ENCODE measurements at places on chromosomes 3 and 15.

DNA sequence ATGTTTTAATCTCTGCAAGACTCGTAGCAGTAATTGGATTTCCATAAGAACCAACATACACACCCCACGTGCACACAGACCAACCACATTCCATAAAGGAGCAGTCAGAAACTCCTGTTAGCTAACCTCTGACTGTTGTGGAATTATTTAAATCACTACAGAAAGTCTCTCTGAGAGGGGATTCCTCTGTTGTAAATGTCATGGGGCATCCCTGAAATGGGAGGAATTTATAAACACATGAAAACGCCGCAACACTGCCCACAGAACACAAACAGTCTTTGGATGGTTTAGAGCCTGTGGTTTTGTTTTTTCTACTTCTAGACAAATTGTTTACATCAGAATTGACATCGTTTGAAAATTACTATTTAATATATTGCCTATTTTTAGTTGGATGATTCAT is 740.1 kb upstream of the GRM7 start:
- DNase-seq = no peak

- no peak for DNase-seq
Measured at GRCh38 chr3:192857260-192857661, 60.4 kb downstream of the MB21D2 start.

- no peak for DNase-seq
Measured at GRCh38 chr15:35693286-35693685, 147.3 kb upstream of the DPH6 start.

GRCh38 chr15:33994005-33994615 is 25.8 kb downstream of the CHRM5 start:
- DNase-seq = no peak

DNA sequence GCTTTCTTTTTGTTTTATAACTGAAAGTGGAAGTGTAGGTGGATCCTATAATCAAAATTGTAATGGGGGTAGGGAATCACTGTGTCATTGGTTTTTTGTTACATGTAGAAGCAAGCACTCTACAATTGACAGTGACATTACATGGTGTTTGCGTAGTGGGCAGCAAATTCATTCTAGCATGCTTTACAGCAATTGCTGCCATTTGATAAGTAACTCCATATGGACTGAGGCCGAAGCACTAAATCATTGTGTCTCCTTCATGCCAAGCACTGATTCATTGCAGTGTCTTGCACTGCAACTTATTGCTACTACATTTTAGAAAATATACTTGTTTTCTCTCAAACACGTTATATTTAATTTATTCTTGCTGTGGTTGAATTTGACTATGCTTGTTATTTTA is 933.9 kb downstream of the NSUN3 start:
- DNase-seq = no peak

- DNase-seq = no peak
Measured at GRCh38 chr3:49883998-49884397, 14.3 kb upstream of the CAMKV start.

DNA sequence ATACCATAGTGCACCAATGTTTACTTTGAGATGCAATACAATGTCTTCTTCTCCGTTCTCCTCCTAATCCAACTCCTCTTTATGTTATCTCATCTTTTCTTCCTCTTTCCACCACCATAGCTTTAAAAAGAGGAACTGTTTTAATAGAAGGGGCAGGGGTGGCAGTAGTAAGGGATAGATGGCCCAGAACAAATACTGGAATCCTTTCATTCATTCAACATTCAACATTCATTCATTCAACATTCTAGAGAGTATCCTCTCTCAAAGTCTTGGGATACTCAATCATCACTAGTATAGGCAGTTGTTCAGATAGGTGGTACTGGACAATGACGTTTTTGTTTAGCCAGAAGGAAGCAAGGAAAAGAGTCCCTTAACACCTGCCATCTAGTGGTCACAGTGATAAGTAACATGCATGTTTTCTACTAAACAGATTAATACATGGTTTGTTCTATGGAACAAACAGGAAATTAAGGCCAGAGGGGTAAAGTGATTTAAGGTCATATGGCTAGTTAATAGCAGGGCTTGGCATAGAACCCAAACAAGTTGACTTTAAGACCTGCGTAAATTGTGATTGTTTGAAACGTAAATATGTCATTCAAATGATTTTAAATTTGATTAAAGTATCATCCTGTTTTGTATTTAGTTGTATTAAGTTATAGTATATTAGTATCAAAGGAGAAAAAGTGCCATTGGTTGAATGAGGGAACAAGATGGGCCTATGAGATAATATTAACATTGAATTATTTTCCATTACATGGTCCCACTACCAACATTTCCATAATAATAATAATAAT is 26.9 kb upstream of the EHHADH start:
- DNase-seq = no peak

DNA sequence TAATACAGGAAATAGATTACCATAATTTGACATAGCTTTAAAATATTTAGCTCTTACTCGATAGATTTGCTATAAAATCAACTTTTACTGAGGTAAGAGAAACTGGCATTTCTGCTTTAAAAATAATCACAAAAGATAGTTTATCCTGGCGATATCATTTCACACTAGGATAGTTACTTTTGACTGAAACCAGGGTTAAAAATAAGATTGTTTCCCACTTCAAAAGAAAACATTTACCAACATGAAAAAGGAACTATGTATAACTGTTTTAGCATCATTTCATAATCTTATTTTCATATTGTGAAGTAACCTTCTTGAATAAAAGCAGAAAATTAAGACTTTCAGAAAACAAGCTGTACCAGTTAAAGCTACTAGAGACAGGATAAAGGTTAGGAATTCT is 15.3 kb downstream of the PSMD6 start:
- DNase-seq = no peak

- DNase-seq = no peak
Measured at GRCh38 chr3:45092132-45093031, 53.8 kb downstream of the CDCP1 start.

- DNase-seq = no peak
Measured at GRCh38 chr3:188240189-188240981, 86.4 kb downstream of the LPP start.

- no peak for DNase-seq
Measured at GRCh38 chr3:149625795-149626194, 32.0 kb downstream of the WWTR1 start.

DNA sequence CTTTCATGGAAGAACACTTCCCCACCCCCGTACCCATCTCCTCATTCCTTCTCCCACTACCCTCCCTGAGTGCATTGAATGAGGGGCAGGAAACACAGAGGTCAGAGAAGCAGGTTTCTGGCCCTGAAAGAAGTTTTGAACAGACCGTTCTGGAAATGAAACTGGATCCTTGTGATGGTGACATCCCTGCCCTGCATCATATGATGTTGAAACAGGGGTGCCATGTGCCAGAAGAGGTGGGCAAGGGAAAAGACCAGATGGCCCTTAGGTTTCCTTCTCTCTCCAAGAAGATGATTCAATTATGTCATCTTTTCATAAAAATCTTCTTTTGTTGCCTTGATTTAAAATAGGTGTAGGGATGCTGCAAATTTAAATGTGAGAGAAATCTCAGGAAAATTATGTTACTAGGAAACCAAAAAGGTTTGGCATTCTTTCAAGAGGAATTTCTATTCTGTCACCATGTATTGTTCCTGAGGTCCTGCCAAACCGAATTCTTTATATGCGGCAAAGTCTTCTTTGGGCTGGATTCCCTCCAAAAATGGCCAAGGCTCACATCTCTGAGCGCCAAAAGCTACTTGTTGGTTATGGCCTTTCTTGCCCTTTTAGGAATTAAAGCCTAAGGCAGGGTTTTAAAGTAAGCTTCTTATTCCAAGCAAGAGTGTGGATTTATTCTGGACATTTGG is 19.9 kb upstream of the TNFAIP8L3 start:
- DNase-seq = no peak

DNA sequence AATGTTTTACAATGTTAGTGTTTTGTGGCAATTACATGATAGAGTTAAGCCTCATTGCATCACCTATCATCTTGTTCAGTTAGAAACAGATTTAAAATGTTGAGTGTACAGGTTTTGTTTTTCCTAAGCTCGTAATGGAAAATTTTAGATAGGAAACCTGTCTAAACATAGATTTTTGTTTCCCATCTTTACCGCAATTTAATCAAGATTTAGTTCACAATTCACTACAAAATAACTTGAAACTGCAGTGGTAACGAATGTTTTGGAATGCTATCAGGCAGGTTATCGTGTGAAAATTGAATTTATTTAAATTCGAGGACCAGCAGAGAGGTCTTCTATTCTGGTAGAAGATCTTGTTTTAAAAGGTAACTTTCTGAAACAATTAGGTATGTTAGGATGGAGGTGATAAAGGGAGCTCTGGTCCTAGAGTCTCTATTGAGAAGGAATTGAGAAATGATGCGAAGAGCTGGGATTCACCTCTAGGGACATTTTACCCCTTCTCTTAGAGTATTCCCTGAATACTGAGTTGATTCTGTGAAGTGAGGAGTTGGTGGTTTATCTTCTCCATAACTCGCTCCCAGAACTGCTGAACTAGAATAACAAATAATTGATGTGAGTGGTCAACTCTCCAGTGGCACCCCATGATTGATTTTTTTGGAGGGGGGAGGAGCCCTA is 1.4 kb downstream of the DOCK3 start:
- no peak for DNase-seq

- DNase-seq = no peak
Measured at GRCh38 chr15:89138999-89139612, 50.9 kb downstream of the ABHD2 start.

DNA sequence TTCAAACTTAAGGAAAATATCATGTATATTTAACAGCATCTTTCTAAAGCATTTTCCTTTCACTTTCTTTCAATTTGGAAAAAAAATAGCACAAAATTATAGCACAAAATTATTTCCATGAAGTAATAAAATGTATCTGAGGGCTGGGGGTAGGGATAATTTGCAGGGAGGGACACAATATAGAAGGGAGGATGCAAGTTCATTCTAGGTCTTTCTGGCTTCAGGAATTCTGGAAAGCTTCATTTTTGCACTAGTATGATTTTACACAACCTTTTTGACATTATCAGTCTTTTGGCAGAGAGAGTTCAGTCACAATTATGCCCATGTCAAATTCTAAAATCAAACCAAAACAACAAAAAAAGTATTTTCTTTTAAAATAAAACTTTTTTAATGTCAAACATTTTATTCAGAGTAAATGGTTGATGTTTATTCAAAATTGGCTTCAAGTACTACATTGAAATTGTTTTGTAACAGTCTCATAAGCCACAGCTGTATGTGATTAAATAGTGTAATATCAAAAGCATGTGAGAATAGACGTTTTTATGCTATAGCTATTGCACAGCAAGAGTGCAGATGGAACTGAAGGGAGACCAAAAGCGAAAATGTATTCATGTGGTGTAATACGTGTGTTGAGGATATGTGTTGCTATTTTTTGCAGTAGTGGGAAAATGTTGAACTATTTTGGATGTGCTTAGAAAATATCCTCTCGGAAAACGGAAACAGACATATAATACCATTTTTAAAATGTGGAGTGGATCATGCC is 5.8 kb downstream of the RBMS3 start:
- no peak for DNase-seq

DNA sequence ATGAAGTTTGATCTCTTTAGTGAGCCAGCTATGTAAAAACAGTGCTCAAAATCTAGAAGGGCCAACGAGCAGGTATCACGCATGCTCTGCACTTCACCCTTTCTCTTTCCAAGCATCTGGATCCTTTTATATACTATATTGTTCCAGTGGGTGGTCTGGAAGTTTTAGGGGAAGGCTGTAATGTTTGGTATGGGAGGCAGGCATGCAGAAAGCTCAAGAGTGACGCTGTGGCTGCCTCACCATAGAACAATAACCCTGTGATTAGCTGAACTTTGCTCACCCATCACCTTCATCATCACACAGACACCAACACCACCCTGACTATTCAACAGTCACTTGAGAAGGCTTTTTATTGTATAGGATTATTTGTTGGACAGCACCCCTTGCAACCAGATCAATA is 81.6 kb downstream of the FBN1 start:
- DNase-seq = no peak

DNA sequence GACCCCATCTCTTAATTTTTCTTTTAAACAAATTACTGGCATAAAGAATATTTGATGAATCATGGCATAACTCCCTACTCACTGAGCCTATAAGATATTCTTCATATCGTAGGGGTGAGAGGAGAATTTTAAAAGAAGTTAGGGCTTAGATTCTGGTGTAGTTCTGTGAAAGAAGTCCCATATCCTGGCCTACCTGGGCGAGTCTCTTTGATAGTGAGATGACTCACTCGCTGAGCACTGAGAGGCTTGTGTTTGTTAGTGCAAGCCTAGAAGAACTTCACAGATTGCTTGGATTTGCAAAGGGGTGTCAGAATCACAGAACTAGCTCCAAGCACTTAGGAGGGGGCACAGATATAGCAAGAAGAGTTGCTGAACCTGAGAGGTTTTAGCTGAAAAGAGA is 133.8 kb upstream of the TMC3 start:
- DNase-seq = no peak

GRCh38 chr3:40366203-40367162 is 20.5 kb upstream of the ENTPD3 start:
- no peak for DNase-seq

GRCh38 chr15:93968773-93969172 is 262.6 kb upstream of the MCTP2 start:
- DNase-seq = no peak

DNA sequence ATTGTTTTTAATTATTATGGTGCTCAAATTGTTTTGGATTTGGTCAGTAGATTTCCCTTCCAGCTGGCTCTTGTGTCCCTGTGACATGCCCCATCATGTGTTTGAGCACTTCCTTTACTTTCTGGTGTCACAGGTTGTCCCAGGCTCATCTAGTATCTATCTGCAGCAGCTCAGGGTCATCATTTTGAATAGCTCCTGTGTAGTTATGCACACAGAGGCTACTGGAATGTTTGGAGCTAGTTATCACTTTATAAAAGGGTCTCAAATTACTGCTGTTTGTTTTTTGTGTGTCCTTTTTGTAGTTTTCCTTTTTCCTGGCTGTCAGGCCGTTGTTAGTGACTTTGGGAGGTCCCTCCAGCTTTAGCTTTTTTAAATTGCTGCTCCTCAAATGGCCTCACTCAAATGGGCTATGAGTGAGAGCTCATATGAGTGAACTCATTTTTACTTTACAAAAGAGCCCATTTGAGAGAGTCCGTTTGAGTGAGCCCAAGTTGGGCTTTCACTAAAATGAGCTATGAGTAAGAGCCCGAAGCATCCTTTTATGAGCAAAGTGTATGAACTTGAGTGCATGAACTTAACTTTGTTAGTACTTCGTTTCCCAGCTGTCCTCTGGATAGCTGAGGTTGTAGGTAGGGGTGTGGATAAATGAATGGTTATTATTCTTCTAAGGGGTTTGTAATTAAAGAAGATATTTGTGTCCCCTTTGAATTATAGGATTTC is 43.8 kb downstream of the SQOR start:
- no peak for DNase-seq

GRCh38 chr3:60917141-60917540 is 334.1 kb downstream of the FHIT start:
- DNase-seq = no peak

- no peak for DNase-seq
Measured at GRCh38 chr3:71463617-71464016, 119.9 kb downstream of the FOXP1 start.

GRCh38 chr3:156751461-156752025 is 74.6 kb upstream of the LEKR1 start:
- no peak for DNase-seq

- DNase-seq = no peak
Measured at GRCh38 chr3:67649681-67650080, 4.7 kb downstream of the SUCLG2 start.

All from stimulated activated naive CD4-positive, alpha-beta T cell (primary cell).